ENCODE measurements at places on chromosomes 13 and 19.
A peak's percentile ranks its signal among the peaks of the same experiment; 100 is the strongest.

DNA sequence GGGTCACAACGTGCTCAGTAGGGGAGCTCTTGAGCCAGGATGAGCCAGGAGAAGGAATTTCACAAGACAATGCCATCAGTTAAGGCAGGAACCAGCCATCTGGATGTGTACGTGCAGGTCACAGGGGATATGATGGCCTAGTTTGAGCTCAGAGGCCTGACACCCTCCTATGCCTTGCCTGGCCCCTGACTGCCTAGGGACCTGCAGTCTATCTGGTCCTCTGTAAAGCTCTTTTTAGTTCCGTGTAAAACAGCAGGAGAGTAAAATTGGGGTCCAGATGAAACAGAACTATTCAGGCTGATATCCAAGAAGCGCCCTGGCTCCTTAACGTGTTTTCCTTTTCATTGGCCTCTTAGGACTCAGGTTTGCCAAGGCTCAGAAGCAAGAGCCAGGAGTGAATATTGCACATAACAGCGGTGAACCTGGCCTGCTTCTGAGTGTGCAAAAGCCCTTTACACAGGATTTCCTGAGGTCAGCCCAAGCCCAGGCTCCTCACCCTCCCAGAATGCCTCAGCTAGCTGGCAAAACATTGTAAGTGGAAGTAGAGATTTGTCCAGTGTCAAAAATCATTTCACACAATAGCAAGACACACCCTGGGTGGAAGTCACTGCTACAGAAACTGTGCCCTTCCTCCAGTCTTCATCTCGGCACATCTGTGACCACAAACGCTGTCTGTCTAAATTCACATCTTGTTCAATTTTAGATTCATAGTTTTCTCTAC, 777.2 kb downstream of the UQCRFS1 start:
- no peak for DNase-seq

- DNase-seq, result no peak
These were observed 5.2 kb upstream of the ADPRHL1 start for GRCh38 chr13:113458253-113459065.

- DNase-seq, result no peak
These were observed 100.9 kb downstream of the FOXO1 start for GRCh38 chr13:40565282-40566148.

- no peak for DNase-seq
These were observed 1.7 kb downstream of the TRAPPC5 start for GRCh38 chr19:7682175-7682855.

- no peak for DNase-seq
These were observed 155.4 kb downstream of the DCT start for GRCh38 chr13:94323764-94324758.

DNA sequence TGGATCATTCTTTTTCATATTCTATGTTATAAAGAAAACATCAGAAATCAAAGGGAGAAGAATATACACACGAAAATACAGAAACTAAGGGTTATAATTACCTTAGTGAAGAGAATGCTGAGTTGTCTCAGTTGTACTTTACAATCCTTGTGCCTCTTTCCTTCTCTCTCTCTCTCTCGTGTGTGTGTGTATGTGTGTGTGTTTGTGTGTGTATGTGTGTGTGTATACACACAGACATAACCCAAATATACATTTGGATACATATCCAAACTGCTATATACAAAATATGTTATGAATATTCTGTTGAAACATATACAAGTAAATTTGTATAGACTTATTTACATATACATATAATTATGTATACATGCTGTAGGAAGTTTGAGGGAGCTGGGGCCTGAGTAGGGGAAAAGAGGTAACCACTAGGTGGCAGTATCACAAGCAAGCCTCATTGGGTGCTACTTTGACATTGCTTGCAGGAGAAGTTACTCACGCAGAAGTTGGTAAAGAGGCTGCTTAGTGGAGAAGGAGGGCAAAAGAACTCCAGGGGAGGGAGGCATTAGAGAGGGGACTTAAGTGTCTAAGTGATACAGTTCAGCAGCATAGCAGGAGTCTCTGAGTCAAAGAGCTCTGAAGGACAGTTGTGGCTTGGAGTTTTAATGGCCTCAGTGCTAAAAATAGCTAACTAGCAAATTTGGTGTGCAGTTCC, 465.1 kb upstream of the PCDH20 start:
- no peak for DNase-seq

- DNase-seq, result peak; percentile 22
These were observed 8.7 kb downstream of the SIGLECL1 start for GRCh38 chr19:51259348-51260245.

DNA sequence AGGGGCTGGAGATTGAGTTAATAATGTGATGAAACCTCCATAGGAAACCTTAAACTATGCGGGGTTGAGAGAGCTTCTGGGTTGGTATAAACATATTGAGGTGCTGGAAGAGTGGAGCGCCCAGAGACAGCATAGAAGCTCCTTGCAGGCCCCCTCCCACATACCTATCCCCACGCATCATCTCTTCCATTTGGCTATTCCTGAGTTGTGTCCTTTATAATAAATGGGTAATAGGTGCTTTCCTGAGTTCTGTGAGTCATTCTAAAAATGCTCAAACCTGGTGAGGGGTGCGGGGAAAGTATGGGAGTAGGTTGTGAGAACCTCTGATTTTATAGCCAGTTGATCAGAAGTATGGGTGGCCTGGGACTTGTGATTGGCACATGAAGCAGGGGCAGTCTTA, 14.6 kb downstream of the CCDC122 start:
- no peak for DNase-seq

GRCh38 chr19:13744174-13744573, 20.1 kb upstream of the MRI1 start:
- no peak for DNase-seq

DNA sequence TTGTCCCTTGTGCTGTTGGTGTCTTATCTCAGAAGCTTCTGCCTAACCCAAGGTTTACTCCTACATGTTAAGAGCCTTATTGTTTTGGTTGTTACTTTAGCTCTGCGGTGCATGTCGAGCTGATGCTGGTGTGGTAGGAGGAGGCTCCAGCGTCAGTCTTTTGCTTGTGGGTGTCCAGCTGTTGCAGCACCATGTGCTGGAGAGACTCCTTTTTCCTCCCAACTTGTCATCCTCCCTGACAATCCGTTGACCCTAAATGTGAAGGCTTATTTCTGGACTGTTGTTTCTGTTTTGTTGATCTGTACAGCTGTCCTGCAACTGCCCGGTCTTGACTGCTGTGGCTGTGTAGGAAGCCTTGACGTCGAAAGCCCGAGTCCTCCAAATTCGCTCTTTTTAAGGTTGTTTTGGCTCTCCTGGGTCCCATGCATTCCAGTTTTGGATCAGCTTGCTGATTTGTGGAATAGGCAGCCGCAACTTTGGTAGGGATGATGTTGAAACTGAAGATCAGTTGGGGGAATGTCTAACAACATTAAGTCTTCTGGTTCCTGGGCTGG, 15.3 kb downstream of the NAXD start:
- no peak for DNase-seq

DNA sequence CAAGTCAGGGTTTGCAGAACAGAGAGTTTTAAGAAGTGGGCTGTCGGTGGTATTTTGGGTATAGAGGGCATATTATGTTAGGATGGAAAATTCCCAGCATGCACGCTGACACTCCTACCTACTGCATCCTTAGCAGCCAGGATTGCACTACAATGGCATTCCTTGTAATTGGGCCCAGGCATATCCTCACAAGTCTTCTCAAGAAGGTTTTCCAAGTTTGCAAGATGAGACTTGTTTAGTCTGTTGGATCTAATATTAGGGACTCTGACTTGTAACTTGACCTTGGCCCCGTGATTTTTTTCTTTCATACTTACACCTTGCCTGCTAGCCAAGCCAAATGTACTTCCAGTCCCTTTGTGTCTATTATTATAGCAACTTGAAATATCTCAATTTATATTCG, 335.7 kb upstream of the HTR2A start:
- DNase-seq, result no peak

DNA sequence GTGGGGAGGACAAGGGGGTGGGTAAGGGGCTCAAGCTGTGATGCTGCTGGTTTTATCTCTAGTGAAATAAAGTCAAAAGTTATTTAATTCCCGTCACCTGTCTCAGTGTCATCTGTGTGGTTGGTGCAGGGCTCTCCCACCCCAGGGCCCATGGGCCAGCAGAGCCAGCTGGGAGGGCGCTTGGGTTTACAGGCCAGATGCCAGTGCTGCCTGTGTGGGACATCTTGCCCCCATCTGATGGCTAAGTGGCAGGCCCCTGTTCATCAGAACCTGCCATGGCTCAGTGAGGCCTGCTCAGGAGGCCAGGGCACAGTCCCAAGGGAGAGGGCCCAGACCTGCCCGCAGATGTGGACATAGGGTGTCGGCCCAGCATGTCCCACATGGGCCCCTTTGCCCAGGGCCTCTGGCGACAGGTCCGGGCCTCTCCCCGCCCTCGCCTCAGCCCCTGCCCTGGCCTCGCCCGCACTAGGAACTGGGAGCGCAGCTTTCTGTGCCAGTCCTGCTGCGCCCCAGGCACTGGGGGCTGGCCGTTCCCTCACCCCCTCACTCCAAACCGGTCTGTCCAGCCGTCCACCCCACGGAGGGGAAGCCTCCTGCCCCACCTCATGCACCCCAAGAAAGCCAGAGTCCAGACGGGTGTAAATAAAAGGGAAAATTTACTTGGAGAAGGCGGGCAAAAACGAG, 5.3 kb downstream of the ZNF296 start:
- DNase-seq, result no peak

DNA sequence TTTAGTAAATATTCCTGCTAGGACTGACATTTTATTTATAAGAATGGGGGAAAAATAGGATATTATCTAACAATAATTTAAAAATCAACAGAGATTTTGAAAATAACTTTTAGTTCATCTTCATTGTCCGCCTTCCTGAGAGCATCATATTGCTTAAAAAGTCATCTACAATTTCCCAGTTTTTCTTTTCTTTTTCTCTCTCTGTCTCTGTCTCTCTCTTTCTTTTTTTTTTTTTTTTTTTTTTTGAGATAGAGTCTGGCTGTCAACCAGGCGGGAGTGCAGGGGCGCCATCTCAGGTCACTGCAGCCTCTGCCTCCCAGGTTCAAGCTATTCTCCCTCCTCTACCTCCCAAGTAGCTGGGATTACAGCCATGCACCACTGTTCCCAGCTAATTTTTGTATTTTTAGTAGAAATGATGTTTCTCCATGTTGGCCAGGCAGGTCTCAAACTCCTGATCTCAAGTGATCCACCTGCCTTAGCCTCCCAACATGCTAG, 276.3 kb downstream of the DACH1 start:
- DNase-seq, result no peak
